Esophagus squamous epithelium (tissue), 5 donors: ENCODE measurements at places on chromosomes 16 and 17. TPM values are rescaled to one million over a fixed set of nuclear protein-coding genes. Genes with fewer than 3 reads are reported as not detected.

The HASPIN gene
- total RNA-seq, result 1.5 TPM

The CACNG5 gene
- not detected for total RNA-seq

The KARS1 gene
- total RNA-seq, result 85.7 TPM

- H3K36me3 ChIP-seq, result no peaks in the 10 kb centered on the region
- peak overlapping the region; percentile 61 for H3K27ac ChIP-seq
- H3K4me3 ChIP-seq, result no peak overlapping the region
- no peaks in the 10 kb centered on the region for H3K27me3 ChIP-seq
- no peak for DNase-seq
- peaks cover 81% of the 10 kb centered on the region for H3K4me1 ChIP-seq
These were observed 127.0 kb downstream of the XYLT1 start for GRCh38 chr16:17343728-17344127.

The TPSB2 gene
- total RNA-seq, result 4.0 TPM

- no peak overlapping the region for H3K4me3 ChIP-seq
- H3K27ac ChIP-seq, result no peak overlapping the region
- no peak for DNase-seq
- no peaks in the 10 kb centered on the region for H3K27me3 ChIP-seq
These were observed 49.6 kb downstream of the TANGO6 start for GRCh38 chr16:68892898-68893297.

DNA sequence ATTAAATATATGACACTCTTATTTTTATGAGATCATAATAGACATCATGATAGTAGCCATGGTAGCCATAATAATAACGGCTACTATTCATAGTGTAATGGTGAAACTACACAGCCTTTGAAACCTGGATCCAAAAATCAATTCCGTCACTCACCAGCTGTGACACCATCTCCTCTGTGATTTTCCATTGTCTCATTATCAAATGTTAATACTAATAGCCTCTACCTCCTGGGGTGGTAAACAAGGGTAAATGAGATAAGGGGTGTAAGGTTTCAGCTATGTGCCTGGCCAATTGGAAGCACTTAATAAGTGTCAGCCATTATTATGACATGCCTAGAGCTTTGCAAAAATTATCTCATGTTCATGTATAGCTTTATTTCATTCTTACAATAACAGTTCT, 88.6 kb downstream of the CACNG3 start:
- no peaks in the 10 kb centered on the region for H3K27me3 ChIP-seq
- H3K36me3 ChIP-seq, result no peaks in the 10 kb centered on the region
- H3K4me3 ChIP-seq, result no peak overlapping the region
- DNase-seq, result no peak
- H3K27ac ChIP-seq, result no peak overlapping the region

DNA sequence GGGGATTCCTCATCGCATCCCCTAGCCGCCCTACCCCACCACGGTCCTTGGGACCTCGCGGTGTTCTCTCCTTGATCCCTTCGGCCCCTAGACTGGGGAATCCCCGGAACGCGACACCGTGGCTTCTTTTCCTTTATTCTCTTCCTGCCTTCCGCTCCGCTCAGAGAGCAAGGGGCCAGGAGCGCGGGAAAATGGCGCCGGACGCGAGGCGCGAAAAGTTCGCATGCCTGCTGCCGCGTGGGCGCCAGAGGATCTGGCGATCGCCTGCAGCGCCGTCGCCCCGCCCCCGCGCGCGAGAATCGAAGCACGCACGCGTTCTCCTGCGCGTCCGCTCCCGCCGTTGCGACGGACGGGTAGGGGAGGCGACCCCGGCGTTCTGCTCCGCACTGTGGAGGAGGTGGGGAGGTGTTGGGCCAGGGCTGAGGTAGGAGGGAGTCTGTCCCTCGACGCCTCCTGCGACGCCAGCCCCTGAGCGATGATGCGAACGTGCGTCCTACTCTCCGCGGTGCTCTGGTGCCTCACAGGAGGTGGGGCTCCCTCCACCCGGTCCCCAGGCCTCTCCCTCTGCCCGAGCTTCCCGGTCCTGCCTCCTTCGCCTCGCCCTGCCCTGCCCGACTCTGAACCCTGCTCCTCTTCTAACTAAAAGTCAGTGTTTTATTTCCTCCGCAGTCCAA, at the start of gene ZPBP2:
Gene ZPBP2 (plus strand): TSS at position 323 of the 674 bp plus-strand sequence. CDS start 153 bp downstream, at position 476.
- peak within 1 kb of the TSS; percentile 35 for H3K27ac ChIP-seq
- H3K4me3 ChIP-seq, result peak within 1 kb of the TSS; percentile 38
- H3K27me3 ChIP-seq, result no peaks in the 10 kb centered on the region
- peaks cover 6% of the 10 kb centered on the region for H3K4me1 ChIP-seq

GRCh38 chr17:31425282-31426040, 34.0 kb downstream of the RAB11FIP4 start:
- no peak for DNase-seq
- peaks cover 52% of the 10 kb centered on the region for H3K27me3 ChIP-seq
- H3K27ac ChIP-seq, result no peak overlapping the region
- H3K36me3 ChIP-seq, result no peaks in the 10 kb centered on the region
- H3K4me1 ChIP-seq, result no peaks in the 10 kb centered on the region
- H3K4me3 ChIP-seq, result no peak overlapping the region

DNA sequence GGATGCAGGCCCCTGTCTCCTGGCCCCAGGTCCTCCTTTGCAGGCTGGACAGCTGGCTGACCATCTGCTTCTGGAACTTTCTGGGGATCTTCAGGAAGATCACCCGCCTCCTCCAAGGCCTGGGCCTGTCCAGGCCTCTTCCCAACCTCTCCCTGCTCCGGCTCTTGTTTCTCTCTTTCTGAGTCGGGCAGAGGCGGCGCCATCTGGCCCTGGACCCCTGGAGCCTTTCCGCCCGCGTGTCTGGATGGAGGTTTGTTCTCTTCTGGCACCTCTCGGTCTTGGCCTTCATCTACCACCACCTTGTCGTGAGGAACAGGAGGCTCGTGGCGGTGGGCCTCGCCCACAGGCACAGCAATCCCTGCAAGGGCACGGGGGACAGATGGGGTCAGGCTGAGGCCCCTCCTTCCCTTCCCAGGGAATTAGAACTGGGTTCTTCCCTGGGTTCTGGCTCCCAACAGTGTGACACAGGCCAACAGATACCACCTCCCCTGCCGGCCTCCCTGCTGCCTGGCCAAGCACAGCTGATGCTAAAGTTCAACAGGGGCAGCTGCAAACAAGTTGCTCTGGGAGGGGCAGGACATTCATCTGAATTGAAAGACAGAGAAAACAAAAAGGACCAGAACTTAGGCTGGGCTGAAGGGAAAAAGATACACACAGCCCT, 13.3 kb downstream of the NDUFAF8 start:
- no peak for DNase-seq
- no peak overlapping the region for H3K27ac ChIP-seq
- no peaks in the 10 kb centered on the region for H3K27me3 ChIP-seq
- H3K4me3 ChIP-seq, result no peak overlapping the region
- H3K4me1 ChIP-seq, result peaks cover 22% of the 10 kb centered on the region
